Parietal lobe (tissue), 2 donors: ENCODE measurements at places on chromosomes 16 and 17. TPM values are rescaled to one million over a fixed set of nuclear protein-coding genes. Genes with fewer than 3 reads are reported as not detected.

NPW gene
- not detected for total RNA-seq

MEAK7 gene
- 32.6 TPM for total RNA-seq

TMEM114 gene
- not detected for total RNA-seq

RND2 gene
- 3.4 TPM for total RNA-seq

MEOX1 gene
- total RNA-seq, result not detected

USP43 gene
- 6.6 TPM for total RNA-seq

KRT222 gene
- 3.4 TPM for total RNA-seq

TEX19 gene
- total RNA-seq, result not detected
